Non-pigmented ciliary epithelial cell (primary cell): ENCODE measurements at places on chromosomes 2 and 18.

GRCh38 chr2:75140288-75140687 lies 59.0 kb downstream of the TACR1 start:
- no peak for DNase-seq

- no peak for DNase-seq
Measured at GRCh38 chr2:24164416-24164973, 10.4 kb upstream of the FAM228A start.

DNA sequence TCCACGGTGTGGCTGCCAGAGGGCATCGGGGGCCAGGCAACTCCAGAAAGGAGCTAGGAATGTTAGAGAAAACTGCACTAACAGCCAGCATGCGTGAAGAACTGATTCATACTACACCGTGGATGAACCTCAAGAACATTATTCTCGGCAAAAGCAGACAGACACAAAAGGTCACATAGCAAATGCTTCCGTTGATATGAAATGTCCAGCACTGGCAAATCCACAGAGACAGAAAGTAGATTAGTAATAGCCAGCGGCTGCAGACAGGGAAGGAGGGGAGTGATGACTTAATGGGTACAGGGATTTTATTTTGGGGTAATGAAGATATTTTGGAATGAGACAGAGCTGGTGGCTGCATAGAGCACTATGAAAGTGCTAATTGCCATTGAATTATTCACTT lies 37.4 kb downstream of the SCTR start:
- no peak for DNase-seq

GRCh38 chr2:195574312-195574711 lies 82.7 kb upstream of the SLC39A10 start:
- DNase-seq, result no peak

GRCh38 chr2:33375054-33375453 lies 101.4 kb upstream of the RASGRP3 start:
- no peak for DNase-seq
